ENCODE measurements at places on chromosomes 6 and 20.
A peak's percentile ranks its signal among the peaks of the same experiment; 100 is the strongest.

- no peaks in the 10 kb centered on the region for H3K4me1 ChIP-seq
- H3K27me3 ChIP-seq: peaks cover 12% of the 10 kb centered on the region
- DNase-seq: no peak
- H3K27ac ChIP-seq: no peak overlapping the region
- H3K36me3 ChIP-seq: no peaks in the 10 kb centered on the region
These were observed 154.3 kb upstream of the DTNBP1 start for GRCh38 chr6:15817100-15817499.

GRCh38 chr20:38293491-38294065, 10.4 kb upstream of the BPI start:
- no peaks in the 10 kb centered on the region for H3K36me3 ChIP-seq
- H3K4me3 ChIP-seq: no peak overlapping the region
- H3K27me3 ChIP-seq: peaks cover 71% of the 10 kb centered on the region

DNA sequence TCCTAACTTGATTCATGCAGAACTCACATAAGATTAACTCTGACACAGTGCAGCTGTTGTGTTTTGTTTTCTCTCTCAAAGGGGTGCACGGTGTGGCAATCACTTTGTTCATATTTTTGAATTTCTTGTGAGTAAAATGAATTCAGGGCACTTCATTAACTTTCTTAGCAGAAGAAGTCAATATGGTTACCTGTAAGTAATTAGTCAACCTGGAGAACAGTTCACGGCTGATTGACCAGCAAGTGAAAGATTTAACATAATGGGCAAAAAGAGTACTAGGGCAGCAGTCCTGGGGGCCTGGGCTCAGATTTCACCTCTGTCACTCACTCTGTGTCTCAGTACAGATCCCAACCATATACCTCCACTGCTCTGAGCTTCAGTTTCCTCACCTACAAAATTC, 102.4 kb upstream of the SPTLC3 start:
- no peak overlapping the region for H3K4me3 ChIP-seq
- no peaks in the 10 kb centered on the region for H3K27me3 ChIP-seq
- no peak for DNase-seq
- H3K27ac ChIP-seq: no peak overlapping the region

DNA sequence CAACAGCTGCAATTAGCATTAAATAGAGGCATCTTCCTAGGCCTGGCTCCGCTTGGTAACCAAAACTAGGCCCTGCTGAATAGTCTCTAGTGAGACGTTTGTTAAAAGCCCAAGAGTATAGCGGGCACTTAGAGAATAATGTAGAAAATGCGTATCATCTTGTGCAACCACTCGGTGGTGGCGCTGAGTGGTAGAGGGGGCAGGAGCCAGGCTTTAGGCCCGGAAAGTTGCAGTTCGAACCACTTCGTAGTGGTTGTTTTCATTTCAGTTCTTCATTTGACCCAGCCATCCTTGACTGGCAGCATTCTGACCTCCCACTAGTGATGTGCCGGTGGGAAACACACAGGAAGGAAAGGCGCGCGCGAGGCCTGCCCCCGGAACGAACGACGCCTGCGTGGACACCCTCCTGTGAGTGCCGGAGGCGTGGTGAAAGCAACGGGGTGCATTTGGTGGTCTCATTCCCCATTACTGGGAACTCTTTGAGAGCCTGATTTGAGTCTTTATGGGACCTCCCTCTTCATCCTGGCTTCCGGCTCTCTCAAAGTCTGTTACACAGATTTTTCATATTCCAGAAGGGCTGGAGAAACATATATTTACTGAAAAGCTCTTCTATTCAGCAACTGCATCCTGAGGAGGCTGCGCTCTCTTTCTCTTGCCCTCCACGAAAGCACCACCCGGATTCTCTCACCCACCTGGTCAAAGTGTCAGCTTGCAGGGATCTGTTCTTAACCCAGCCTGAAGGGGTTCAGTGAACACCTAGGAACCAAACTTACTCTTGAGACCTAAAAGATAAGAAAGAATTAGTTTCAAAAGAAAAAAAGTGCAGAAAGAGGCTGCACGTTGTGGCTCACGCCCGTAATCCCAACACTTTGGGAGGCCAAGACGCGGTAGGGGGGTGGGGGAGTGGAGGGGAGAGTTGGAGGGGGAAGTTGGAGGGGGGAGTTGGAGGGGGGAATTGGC, 18.2 kb downstream of the GPX5 start:
- peak overlapping the region; percentile 66 for H3K4me3 ChIP-seq
- H3K36me3 ChIP-seq: peaks cover 16% of the 10 kb centered on the region
- peaks cover 17% of the 10 kb centered on the region for H3K4me1 ChIP-seq
- H3K27ac ChIP-seq: no peak overlapping the region
- H3K27me3 ChIP-seq: peaks cover 96% of the 10 kb centered on the region

DNA sequence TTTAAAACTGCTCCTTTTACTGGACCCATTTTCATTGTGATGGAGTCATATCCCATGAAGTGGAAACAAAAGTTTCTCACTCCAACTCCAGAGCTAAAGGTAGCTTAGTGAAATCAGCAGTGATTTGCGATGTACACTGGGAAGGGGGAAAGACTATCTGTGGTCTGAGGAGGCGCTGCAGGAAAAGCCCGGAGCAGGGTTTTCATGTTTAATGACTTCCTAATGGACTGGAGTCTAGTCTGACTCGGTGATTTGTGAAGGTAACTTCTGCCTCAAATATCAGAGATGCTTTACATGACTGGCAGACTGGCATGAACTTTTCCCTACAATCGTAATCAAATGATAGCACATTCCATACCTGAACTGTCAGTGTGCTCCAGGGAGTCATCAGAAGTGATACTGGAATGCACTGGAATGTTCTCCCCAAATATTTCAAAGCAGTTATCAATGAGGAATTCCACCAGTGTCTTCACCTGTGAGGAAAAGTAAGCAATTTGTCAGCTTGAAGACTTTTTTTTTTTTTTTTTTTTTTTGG, 7.0 kb downstream of the TAGAP start:
- H3K36me3 ChIP-seq: peaks cover 89% of the 10 kb centered on the region
- no peaks in the 10 kb centered on the region for H3K27me3 ChIP-seq
- peaks cover 57% of the 10 kb centered on the region for H3K4me1 ChIP-seq
- DNase-seq: no peak
- peak overlapping the region; percentile 97 for H3K4me3 ChIP-seq
- peak overlapping the region; percentile 82 for H3K27ac ChIP-seq

- no peak for DNase-seq
- no peak overlapping the region for H3K4me3 ChIP-seq
- H3K36me3 ChIP-seq: peaks cover 6% of the 10 kb centered on the region
- H3K4me1 ChIP-seq: no peaks in the 10 kb centered on the region
- no peak overlapping the region for H3K27ac ChIP-seq
These were observed 64.0 kb downstream of the TCP11 start for GRCh38 chr6:35076997-35077712.

GRCh38 chr20:59441860-59442810, 141.7 kb downstream of the EDN3 start:
- no peaks in the 10 kb centered on the region for H3K4me1 ChIP-seq
- DNase-seq: no peak
- H3K27me3 ChIP-seq: peaks cover 75% of the 10 kb centered on the region

GRCh38 chr20:62752181-62752670, 43.6 kb downstream of the NTSR1 start:
- H3K36me3 ChIP-seq: peaks cover 2% of the 10 kb centered on the region
- H3K27ac ChIP-seq: no peak overlapping the region
- no peaks in the 10 kb centered on the region for H3K4me1 ChIP-seq
- no peak overlapping the region for H3K4me3 ChIP-seq
- DNase-seq: no peak

GRCh38 chr6:90689172-90689571, 102.3 kb upstream of the MAP3K7 start:
- H3K27me3 ChIP-seq: peaks cover 36% of the 10 kb centered on the region
- no peak for DNase-seq
- H3K4me3 ChIP-seq: no peak overlapping the region
- peaks cover under 1% of the 10 kb centered on the region for H3K36me3 ChIP-seq
- no peaks in the 10 kb centered on the region for H3K4me1 ChIP-seq
- H3K27ac ChIP-seq: no peak overlapping the region

DNA sequence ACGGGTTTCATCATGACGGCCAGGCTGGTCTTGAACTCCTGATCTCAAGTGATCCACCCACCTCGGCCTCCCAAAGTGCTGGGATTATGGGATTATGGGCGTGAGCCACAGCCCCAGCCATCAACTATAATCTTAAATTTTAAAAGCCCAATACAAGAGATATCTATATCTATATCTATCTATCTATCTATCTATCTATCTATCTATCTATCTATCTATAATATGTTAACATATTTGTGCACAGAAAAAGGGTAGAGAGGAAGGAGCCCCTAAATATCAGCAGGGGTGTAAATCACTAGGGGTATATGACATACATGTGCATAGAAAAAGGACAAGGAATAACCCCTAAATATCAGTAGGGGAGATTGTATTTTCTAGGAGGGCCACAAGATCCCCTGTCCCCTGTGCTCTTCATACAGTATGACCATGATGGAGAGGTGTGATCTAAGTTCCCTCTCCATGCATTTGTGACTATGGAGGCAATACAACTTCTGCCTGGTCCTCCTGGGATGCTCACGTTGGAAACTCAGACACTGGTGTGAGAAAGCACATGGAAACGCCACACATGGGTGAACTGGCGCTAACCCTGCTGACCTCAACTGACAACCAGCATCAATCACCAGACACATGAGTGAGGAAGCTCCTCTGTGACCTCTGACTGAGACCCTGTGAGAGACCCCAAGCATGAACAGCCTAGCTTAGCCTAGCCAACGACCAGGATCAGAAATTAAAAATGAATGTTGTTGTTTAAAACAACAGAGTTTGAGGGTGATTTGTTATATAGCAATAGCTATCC, 1.2 kb upstream of the SPATS1 start:
- peaks cover 41% of the 10 kb centered on the region for H3K27me3 ChIP-seq
- H3K4me3 ChIP-seq: no peak overlapping the region
- no peaks in the 10 kb centered on the region for H3K4me1 ChIP-seq
- H3K36me3 ChIP-seq: no peaks in the 10 kb centered on the region

- peaks cover 5% of the 10 kb centered on the region for H3K4me1 ChIP-seq
- no peaks in the 10 kb centered on the region for H3K27me3 ChIP-seq
- DNase-seq: peak; percentile 79
These were observed 40.4 kb upstream of the HMGA1 start for GRCh38 chr6:34196116-34196832.

GRCh38 chr6:41573985-41574384, 27.8 kb downstream of the FOXP4 start:
- H3K4me3 ChIP-seq: no peak overlapping the region
- peaks cover 7% of the 10 kb centered on the region for H3K36me3 ChIP-seq
- DNase-seq: no peak
- H3K27me3 ChIP-seq: no peaks in the 10 kb centered on the region
- H3K27ac ChIP-seq: no peak overlapping the region

- H3K4me3 ChIP-seq: no peak overlapping the region
- no peak overlapping the region for H3K27ac ChIP-seq
- H3K36me3 ChIP-seq: no peaks in the 10 kb centered on the region
- peaks cover 31% of the 10 kb centered on the region for H3K27me3 ChIP-seq
These were observed 49.2 kb downstream of the FRK start for GRCh38 chr6:116011520-116011919.

- H3K27me3 ChIP-seq: no peaks in the 10 kb centered on the region
- H3K4me3 ChIP-seq: no peak overlapping the region
- no peak overlapping the region for H3K27ac ChIP-seq
- no peak for DNase-seq
- no peaks in the 10 kb centered on the region for H3K4me1 ChIP-seq
These were observed 434.8 kb upstream of the HTR1E start for GRCh38 chr6:86502497-86502896.

DNA sequence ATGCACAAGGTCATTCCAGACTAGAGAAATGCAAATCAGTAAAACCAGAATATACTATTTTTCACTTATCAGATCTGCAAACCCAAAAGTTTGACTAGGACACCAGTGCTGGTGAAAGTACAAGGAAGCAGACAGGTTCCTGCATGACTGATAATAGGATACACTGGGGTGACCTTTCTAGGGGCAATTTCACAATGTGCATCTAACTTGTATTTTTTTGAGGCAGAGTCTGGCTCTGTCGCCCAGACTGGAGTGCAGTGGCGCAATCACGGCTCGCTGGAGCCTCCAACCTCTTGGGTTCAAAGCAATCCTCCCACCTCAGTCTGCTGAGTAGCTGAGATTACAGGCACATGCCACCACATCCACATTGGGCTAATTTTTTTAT, 11.4 kb downstream of the COMMD7 start:
- no peaks in the 10 kb centered on the region for H3K27me3 ChIP-seq
- peaks cover 28% of the 10 kb centered on the region for H3K4me1 ChIP-seq
- DNase-seq: no peak
- H3K4me3 ChIP-seq: no peak overlapping the region
- H3K36me3 ChIP-seq: peaks cover 26% of the 10 kb centered on the region
- no peak overlapping the region for H3K27ac ChIP-seq

DNA sequence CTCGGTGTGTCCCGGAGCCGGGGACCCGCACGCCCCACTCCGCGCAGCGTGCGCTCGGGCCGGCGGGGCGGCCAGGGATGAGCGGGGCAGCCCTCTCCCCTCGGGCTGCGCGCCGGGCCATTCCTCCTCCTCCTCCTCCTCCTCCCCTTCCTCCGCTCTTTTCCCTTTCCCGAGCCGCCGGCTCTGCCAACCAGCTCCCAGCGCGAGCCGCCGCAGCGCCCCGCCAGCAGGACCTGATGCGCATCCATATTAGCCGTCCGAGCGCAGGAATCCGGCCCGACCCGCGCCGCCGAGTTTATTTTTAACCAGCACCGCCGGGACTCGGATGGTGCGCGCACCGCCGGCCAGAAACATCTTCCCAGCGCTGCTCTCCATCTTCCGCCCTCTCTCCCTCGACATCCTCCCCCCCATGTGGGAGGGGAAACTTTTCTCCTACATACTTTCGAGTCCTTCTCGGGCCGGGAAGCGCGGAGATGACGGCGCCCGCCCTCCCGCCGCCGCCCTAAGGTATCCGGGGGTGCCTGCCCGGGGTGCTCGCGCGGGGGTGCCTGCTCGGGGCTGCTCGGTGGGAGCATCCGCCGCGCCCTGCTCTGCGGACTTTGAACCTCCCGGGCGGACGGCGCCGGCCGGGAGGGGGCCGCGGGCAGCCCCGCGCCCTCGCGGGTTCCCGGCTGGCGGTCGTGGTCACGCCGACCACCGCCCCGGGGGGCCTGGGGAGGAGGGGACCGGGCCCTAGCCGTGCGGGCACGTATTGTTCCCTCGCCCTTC, 619 bp downstream of the RREB1 start:
- no peaks in the 10 kb centered on the region for H3K27me3 ChIP-seq
- peaks cover 43% of the 10 kb centered on the region for H3K4me1 ChIP-seq
- H3K4me3 ChIP-seq: peak overlapping the region; percentile 94

DNA sequence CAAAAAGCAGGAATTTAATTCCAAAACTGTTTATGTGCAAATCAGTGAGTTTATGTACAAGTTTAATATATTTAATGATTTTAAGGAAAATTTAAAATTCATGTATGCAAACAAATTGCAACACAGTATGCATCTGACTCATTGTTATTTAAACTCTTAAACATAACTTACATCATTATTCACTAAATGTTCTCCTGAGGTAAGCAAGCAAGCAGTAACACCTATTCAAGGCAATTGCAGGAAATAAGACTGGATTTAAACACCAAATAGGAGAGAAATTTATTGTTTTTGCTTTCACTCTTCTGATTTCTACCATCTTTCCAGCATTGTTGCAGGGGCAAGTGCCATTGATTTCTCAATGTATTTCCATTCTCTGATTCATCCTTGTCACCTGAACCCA, 239.5 kb downstream of the TFAP2A start:
- no peak for DNase-seq
- no peaks in the 10 kb centered on the region for H3K36me3 ChIP-seq
- H3K27me3 ChIP-seq: no peaks in the 10 kb centered on the region
- no peak overlapping the region for H3K27ac ChIP-seq
- no peak overlapping the region for H3K4me3 ChIP-seq
- H3K4me1 ChIP-seq: no peaks in the 10 kb centered on the region
